Upper lobe of left lung (tissue), 6 donors: ENCODE measurements at places on chromosomes 2 and 18. TPM values are rescaled to one million over a fixed set of nuclear protein-coding genes. Genes with fewer than 3 reads are reported as not detected.

NMUR1 gene
- total RNA-seq: 2.1 TPM

PMAIP1 gene
- total RNA-seq: 5.5 TPM

IKZF2 gene
- total RNA-seq: 35.7 TPM

COLEC11 gene
- total RNA-seq: 0.79 TPM

GRCh38 chr2:64942693-64943092, 46.5 kb upstream of the SLC1A4 start:
- no peak for DNase-seq

DNA sequence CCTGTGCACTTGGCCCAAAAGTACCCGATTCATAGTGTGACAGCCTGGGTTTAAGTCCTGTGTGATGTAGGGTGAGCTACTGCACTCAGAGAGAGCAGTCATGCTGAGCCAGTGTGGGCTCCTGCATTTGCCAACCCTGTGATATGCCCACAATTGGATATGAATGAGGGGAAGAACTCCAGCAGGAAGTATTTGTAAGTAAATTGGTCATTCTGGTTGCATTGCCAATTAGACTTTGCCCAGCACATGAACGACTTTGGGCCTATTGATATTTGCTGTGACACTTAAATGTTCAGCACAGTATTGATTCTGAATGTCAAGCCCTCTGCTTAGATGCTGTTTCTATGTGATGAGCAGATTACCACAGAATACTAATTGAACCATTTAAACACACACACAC, 570.9 kb downstream of the PIK3C3 start:
- DNase-seq: no peak

DNA sequence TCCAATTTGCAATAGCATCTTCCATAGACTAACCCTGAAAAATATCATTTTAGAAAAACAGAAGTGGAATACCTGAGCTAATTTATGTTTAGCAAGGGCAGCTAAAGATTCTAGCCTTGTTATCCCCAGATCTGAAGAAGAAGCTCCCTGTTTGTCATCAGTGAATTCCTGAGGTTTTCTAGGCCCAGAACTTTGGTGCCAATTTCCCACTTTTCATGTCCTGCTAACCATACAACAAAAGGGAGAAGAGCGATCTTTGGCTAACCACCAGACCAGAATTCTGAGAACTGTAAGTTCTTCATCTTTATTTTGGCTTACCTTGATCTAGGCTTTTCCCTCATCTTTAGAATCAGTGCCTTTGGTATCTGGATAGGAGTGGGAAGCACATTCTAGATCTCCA, 51.3 kb upstream of the RASGRP3 start:
- DNase-seq: no peak

DNA sequence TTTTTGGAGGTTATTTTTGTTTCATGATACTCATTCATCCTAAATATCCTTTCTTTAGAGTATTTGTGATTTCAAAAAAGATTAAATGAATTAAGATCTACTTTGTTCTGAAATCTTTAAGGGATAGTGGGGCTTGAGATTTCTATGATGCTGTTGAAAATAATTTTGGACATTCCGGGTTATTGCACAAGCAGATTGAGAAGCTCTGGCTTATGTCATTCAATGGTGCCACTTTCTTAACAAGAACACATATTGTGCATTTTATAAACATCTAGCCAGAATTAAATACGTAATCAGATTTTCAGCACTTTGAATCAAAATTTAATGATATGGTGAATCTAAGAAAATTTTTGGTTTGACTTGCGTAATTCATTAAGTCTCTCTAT, 207.7 kb upstream of the COL3A1 start:
- DNase-seq: no peak

GRCh38 chr2:48107326-48107925, 201.1 kb upstream of the FBXO11 start:
- DNase-seq: no peak

GRCh38 chr18:33916200-33916599, 308.5 kb downstream of the NOL4 start:
- no peak for DNase-seq

DNA sequence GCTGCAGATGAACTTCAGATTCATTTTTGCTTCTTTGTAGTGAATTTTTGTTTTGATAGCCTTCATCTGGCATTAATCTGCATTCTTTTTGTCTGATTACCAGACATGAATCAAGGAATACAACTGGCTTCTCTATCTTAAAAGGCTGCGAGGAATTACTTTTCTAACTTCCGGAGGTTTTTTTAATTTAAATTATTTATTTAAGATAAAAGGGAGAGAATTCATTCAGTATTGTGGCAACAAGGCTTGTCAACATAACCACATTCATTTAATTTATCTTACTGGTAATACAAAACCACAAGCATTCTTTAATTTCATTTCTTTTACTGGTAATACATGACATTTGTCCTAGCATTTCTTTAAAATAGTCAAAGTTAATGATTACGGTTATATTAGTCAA, 36.0 kb downstream of the CSRNP3 start:
- DNase-seq: no peak

DNA sequence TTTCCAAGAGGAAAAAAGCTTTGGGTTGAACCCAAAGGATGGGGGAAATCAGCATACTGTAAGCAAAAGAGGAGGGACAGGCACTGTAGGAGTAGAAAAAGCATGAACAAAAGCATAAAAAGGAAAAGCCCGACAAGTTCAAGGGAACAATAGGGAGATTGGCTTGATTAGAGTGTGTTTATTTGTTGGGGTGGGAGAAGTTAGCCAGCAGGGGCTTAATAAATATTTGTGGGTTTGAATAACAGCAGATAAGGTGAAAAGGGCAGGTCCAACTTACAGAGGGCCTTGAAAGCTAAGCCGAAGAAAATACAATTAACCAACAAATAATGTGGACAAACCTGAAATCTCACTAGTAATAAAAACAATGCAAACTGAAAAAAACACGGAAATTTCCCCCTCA, 126.7 kb downstream of the THADA start:
- DNase-seq: no peak

DNA sequence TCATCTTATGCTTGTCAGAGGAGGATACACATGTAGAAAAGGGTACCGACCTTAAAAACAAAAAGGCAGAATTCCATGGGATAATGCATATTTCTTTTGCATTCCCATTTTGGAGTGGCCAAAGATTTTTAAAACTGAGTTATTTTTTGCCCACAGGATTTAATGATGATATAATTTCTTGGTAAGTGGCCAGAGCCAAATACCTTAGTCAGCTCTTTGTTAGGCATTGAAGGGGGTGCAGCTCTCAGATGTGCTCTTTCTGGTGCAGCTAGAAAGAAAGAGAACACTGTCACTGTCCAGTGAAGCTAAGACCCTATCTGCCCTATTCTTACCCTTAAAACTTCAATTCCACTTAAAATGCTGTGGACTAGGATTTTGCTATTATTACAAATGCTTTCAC, 10.8 kb downstream of the COQ10B start:
- DNase-seq: no peak

GRCh38 chr18:37465958-37466357, 99.6 kb downstream of the CELF4 start:
- no peak for DNase-seq
